SHP77 (cell line): ENCODE measurements at places on chromosomes 7 and 10.

DNA sequence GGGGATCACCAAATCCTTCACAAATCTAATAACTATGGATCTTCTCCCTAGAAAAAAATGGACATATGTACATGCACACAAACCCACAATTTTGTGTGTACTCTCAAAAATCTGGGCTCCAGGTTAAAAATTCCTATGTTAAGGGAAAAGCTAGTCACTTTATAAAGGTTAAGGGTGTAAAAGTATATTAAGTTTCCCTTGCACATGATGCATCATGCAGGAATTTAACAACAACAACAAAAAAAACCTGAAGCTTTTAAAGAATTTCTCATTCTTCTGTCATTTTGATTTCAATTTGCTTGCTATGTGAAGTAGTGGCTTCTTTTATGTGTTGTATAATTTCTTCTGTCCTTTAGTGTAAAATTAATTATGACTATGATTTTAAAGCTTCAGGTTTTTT, 123.7 kb downstream of the CNOT4 start:
- DNase-seq = no peak

DNA sequence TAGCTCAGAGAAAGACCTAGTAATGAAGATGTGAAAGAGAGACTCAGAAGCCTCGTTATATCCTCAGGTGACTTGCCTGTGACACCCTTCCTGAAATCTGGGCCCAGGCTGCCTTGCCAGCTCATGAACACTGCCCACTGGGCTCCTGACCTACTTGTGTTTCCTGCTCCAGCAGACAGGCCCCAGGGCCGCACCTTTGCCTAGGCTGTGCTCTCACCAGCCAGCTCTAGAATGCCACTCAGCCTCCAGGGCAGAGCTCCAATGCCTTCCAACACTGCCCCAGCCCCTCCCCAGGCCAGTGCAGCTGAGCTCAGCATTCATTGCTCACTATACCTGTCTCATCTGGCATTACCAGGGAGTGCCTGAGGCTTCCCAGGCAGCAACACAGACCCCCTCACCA, 94.3 kb downstream of the DLG5 start:
- no peak for DNase-seq

DNA sequence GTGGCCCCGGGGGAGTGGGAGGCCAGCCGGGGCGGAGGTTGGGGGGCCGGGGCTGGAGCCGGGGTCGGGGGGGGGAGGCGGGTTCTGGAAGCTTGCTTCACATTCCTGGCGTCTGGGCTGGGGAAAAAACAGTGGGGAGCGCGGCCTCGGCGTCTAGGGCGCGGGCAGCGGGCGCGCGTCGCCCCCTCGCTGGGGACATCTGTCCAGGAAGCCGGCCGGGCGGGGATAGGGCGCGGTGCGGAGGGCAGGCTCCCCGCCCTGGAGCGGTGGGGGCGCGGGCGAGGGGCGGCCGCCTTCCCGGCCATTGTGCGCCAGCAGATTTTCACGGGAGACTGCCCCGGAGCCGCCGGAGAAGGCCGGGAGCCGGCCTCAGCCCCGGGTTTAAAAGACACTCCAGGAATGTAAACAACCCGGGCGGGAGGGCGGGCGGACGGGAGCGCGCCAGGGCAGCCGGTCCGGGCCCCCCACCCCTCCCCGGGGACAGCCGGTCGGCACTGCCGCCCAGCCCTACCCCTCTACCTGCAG, 1.4 kb downstream of the ZMIZ1 start:
- no peak for DNase-seq

- no peak for DNase-seq
These were observed 3.9 kb downstream of the TASOR2 start for GRCh38 chr10:5688587-5688986.

DNA sequence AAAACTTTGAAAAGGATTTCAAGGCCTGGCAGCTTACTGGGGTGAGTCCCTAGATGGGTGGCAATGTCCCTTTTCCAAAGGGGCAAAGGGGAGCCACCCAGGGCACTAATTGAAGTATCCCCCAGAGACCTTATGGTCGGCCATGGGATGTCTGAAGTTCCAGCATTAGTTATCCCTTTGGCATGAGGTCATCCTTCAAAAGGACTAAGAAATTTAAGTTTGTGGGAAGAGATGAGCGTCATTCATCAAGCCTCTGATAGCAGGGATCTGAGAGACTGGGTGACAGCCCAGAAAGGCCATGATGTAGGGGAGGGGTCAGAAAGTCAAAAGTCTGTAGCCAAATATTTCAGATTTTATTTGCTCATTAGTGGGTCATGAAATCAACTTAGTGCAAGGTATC, 195.3 kb downstream of the ZNF438 start:
- no peak for DNase-seq

DNA sequence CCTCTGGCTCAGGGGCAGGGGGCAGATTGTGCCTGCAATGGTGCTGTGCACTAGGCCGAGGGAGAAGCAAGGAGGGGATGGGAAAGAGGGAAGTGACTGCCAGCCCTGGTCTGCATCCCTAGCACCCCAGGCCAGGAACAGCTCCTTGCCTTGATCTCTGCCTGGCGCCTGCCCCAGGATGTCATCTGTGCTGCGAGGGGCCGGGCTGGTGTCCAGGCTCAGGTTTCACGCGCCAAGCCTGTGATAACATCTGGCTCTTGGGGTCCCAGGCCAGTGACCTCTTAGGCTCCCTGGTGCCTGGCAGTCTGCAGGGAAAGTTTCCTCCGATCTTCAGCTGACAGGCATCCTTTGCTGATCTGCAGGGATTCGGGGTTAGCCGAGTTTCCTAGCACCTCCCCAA, 193.5 kb upstream of the GPR26 start:
- no peak for DNase-seq

GRCh38 chr7:5634107-5634950, 147.1 kb downstream of the RNF216 start:
- no peak for DNase-seq
